ENCODE measurements at places on chromosomes 16 and 17.

DNA sequence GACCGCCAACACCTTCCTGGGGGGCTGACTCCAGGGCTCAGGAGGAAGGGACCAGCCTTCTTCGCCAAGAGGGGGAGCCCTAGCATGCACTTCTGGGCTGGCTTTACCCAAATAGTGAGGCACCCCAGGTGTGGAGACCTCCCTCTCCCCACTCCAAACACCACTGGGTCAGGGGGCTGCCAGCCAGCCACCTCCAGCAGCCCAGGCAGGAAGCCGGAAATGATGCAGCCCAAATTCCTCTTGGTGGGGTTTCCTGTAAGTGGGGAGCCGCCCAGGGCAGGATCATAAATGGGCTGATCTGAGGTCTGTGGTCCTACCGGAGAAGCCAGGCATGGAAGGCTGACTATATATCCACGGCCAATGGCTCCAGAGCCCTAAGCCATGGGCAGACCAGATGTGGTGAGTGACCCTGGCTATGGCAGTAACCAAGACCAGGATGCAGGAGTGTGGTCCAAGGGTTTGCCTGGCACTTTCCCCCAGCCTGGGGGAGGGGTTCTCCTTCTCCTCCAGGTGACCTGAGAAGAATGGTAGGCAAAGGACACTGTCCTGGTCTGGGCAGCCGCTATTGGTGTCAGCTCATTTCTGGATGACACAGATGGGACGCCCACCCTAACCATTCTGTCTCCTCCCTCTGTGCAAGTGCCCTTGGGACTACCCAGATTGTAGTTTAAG, 4.2 kb downstream of the GIT1 start:
- no peak for DNase-seq

GRCh38 chr17:56108811-56109284, 44.4 kb upstream of the ANKFN1 start:
- no peak for DNase-seq

GRCh38 chr17:72034000-72034399, 86.8 kb upstream of the SOX9 start:
- no peak for DNase-seq

- DNase-seq: peak; percentile 90
These were observed 5.5 kb upstream of the RHBDF2 start for GRCh38 chr17:76506408-76507345.

Measured in stimulated activated naive CD8-positive, alpha-beta T cell treated with anti-CD3 and anti-CD28 coated beads, Interleukin-15, amount 100 ng/mL, for 72 hours (primary cell).